ENCODE measurements at places on chromosomes 1 and 21.

DNA sequence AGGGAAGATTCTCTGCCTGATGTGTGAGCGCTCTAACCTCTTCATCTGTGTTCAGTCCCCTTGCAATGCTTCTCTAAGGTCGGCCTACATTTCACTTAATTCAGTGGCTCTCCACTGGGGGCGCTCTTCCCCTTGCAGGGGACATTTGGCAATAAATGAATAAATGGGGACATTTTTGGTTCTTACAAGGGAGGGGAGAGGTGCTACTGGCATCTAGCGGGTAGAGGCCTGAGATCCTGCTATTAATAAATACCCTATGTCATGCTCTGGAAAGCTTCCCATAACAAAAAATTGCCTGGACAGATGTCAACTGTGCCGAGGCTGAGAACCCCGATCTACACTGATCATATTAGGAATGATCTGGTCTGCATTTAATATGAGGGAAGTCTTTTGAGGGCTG lies 25.9 kb upstream of the DNAJC11 start:
- H3K27ac ChIP-seq = no peak overlapping the region
- H3K36me3 ChIP-seq = no peaks in the 10 kb centered on the region
- no peaks in the 10 kb centered on the region for H3K27me3 ChIP-seq

DNA sequence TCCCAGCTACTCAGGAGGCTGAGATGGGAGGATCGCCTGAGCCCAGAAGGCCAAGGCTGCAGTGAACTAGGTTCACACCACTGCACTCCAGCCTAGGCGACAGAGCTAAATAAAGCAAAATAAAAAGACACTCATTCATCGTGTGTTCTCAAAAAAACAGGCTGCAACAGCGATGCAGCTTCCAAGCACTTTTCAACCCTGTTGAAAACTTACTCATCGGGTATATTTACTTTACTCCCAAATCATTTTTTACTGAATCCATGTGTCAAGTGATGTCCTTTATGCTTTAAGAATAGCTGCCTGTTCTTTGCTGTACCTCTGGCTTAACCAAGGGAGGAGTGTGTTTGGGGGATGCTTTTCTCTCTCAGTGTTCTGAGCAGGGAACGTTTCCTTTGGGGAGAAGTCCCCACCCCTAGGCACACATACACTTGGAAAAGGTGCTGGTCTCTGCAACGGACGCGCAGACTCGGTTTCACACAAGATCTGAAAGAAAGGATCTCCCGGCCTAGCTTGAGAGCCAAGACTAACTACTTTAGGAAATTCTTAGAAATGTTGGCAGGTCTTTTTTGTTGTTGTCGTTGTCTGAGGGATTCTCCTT lies 1.4 kb downstream of the MAP1LC3C start:
- H3K27ac ChIP-seq = no peak overlapping the region
- peaks cover 8% of the 10 kb centered on the region for H3K4me1 ChIP-seq
- DNase-seq = no peak
- no peaks in the 10 kb centered on the region for H3K27me3 ChIP-seq
- H3K4me3 ChIP-seq = no peak overlapping the region

GRCh38 chr1:67840449-67840848 lies 7.2 kb upstream of the GNG12 start:
- DNase-seq = no peak
- H3K27ac ChIP-seq = no peak overlapping the region
- no peaks in the 10 kb centered on the region for H3K27me3 ChIP-seq
- peaks cover 2% of the 10 kb centered on the region for H3K4me1 ChIP-seq
- H3K36me3 ChIP-seq = no peaks in the 10 kb centered on the region

DNA sequence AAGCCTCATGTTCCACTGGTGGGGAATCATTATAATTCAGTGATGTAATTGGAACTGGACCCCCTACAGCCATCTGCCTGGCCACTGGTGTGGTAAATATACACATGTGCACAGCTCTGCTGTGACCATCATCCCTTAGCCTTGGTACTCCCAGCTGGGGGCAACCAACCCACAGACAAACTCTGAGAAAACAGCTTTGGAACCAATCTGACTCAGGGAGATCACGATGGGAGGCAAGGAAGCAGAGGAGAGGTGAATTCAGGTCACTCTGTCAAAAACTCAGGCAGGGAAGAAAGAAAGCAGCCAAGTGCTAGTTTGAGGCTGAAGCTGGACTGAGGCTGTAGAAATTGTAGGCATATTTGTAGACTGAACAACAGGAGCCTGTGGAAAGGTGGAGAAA lies 197.8 kb upstream of the GALNT2 start:
- no peak for DNase-seq
- H3K4me1 ChIP-seq = no peaks in the 10 kb centered on the region
- no peaks in the 10 kb centered on the region for H3K36me3 ChIP-seq
- no peaks in the 10 kb centered on the region for H3K27me3 ChIP-seq
- no peak overlapping the region for H3K4me3 ChIP-seq
- H3K27ac ChIP-seq = no peak overlapping the region

DNA sequence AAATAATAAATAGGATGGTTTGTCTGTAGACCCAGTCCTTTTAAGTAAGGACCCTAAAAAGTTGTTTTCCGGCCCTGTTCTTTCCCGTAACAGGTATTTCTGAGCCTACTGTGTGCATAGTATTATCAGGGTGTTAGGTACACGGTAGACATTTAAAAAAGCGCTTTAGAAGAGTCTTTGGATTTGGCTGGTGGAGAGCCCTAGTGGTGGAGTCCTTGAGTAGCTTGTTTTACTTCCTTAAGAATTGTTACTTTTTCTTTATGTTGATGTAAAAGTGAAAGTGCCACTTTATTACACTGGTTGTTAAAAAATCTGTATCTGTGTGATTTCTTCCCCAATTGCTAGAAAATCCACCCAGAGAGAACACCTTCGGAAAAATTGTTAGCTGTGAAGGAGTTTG lies 36.8 kb downstream of the SMYD2 start:
- no peak for DNase-seq
- no peaks in the 10 kb centered on the region for H3K27me3 ChIP-seq
- H3K4me1 ChIP-seq = peaks cover 2% of the 10 kb centered on the region

DNA sequence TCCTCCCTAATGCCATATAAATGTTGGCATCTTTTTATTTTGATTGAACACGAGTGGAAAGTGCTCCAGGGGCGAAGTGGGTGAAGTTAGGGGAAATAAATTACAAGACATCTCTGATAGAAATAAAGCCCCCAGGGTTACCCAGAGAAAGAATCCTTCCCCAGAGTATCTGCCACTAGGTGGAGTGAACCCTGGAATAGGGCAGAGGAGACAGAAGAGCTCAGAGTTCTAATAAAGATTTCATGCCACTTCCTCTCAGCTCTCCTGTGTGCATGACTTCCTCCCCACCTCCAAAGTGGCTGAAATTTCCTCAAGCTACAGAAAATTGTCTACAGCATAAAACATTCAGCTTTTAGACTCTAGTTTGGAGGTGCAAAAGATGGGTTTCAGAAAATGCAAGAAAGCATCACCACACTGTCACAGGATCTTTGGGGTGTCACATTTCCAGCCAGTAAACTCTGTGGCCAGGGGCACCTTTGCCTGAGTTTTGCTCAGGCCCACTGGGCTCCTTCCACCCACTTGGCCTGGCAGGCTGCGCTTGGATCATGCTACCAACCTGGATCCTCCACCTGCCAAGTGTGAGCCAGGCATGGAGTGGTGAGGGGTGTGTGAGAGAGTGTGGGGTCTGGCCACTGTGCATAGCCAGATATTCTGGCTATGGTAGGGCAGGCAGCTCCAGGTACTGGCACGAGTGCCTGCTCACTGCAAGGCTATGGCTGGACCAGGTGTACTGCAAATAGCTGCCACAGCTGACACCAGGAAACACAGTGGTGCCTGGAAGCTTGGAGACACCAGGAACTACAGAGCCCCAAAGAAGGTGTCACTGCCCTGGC lies 208.8 kb upstream of the USP25 start:
- H3K27me3 ChIP-seq = no peaks in the 10 kb centered on the region
- no peak overlapping the region for H3K4me3 ChIP-seq
- H3K36me3 ChIP-seq = no peaks in the 10 kb centered on the region
- DNase-seq = no peak
- no peak overlapping the region for H3K27ac ChIP-seq

DNA sequence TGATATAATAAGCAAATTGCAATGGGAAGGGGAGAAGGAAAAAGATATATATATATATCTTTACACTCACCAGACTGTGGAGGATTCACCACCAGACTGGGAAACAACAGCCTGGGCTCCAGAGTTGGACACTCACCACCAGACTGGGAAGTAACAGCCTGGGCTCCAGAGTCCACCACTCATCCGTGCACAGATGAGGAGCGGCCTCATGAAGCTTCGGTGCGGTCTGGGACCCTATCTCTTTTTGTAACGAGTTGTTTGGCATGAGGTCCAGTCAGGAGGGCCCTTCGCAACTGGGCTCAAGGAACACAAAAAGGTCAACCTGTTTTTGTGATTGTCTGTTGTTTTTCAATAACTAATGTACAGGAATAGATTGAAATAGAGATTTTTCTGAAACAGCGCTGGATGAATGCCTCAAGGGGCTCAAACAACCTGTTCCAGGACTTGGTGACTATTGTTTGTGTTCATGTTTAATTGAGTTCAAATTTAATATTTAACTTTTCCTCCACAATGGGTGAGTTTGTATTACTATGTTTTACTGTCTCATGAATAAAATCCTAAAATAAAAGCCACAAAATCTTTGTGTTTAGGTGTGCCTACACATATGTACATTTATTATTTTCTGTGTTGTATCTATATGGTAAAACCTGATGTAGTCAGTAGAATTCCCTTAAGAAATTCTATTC lies 40.1 kb downstream of the S100A10 start:
- no peak overlapping the region for H3K27ac ChIP-seq
- H3K27me3 ChIP-seq = no peaks in the 10 kb centered on the region
- no peak overlapping the region for H3K4me3 ChIP-seq
- H3K4me1 ChIP-seq = no peaks in the 10 kb centered on the region
- H3K36me3 ChIP-seq = no peaks in the 10 kb centered on the region

GRCh38 chr1:201728731-201729130 lies 100.2 kb upstream of the IPO9 start:
- no peak overlapping the region for H3K27ac ChIP-seq
- H3K36me3 ChIP-seq = no peaks in the 10 kb centered on the region
- no peaks in the 10 kb centered on the region for H3K27me3 ChIP-seq
- H3K4me1 ChIP-seq = peaks cover 8% of the 10 kb centered on the region
- DNase-seq = no peak
- no peak overlapping the region for H3K4me3 ChIP-seq

DNA sequence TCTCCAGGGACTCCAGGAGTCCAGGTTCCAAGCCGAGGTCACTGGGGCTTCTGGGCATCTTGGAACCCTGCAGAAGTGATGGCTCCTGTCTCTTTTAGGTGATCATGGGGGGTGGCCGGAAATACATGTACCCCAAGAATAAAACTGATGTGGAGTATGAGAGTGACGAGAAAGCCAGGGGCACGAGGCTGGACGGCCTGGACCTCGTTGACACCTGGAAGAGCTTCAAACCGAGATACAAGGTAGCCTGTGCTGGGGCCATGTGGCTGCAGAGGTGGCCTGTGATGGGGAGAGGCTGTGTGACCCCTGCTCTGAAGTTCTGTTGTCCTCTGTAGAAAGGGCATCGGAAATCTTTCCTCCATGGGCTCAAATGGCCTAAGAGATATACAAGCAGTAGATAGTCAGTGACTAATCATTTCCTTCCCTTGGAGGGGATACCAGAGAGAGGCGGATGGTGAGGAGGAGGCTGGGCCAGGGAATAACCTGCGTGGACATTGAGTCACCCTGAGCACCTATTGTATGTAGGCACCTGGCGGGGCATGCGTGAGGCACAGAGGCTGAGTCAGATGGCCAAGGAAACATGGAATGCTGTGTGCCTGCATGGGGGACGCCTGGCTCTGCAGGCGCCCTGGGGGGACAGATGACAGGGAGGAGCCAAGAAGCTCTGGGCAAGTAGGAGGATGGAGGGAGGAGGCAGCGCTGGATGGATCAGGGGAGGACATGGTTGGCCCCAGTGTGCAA lies 59.0 kb downstream of the ALPL start:
- no peak overlapping the region for H3K27ac ChIP-seq
- DNase-seq = no peak
- no peaks in the 10 kb centered on the region for H3K27me3 ChIP-seq

DNA sequence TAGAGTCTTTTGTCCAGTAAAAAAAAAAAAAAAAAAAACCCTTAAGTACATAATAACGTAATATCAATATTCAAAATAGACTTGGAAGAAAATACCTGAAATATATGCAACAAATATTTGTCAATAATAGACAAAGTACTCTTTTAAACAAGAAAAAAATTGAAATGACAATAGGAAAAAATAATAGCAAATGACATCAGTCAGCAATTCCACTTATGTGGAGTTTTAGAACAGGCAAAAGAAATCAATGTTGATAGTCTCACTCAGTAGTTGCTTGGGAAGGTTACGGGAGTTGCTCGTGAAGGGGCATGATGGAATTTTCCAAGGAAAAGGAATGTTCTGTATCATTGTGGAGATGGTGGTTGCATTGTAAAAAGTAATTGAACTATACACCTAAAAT lies 16.9 kb downstream of the LYPLAL1 start:
- H3K27me3 ChIP-seq = no peaks in the 10 kb centered on the region
- no peaks in the 10 kb centered on the region for H3K4me1 ChIP-seq
- H3K4me3 ChIP-seq = no peak overlapping the region
- no peak for DNase-seq
- H3K27ac ChIP-seq = no peak overlapping the region

DNA sequence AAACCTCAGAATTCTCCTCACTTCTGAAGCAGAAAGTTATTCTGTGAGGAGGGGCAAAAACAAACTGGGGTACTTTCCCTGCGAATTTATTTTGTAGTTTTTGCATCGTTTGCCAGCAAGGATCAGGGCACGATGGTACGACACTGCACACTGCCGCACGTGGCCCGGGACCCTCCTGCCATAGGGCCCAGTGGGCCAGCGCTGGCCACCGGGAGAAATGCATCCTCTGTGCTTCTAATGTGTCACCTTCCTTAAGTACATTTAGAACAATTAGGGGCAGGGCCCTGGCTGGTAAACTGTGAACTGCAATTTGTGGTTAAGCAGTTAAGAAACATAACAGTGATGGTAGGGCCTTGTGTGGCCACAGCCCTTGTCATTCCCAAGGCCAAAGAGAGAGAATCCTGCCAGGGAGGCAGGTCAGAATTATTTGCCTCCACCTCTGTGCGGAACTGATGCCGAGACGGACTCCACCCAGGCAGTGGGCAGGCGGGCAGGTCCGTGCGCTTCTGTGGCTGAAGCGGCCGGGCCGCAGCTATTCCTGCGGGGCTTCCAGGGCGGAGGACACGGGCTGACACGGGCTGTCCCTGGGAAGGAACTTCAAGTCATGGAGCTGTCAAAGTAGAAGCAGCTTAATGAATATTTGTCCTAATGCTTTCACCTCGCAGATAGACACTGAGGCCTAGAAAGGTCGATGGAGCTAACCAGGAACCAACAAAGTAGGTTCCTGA lies 12.5 kb downstream of the GPR137B start:
- H3K27me3 ChIP-seq = no peaks in the 10 kb centered on the region
- no peaks in the 10 kb centered on the region for H3K36me3 ChIP-seq
- H3K4me3 ChIP-seq = no peak overlapping the region
- no peak overlapping the region for H3K27ac ChIP-seq

DNA sequence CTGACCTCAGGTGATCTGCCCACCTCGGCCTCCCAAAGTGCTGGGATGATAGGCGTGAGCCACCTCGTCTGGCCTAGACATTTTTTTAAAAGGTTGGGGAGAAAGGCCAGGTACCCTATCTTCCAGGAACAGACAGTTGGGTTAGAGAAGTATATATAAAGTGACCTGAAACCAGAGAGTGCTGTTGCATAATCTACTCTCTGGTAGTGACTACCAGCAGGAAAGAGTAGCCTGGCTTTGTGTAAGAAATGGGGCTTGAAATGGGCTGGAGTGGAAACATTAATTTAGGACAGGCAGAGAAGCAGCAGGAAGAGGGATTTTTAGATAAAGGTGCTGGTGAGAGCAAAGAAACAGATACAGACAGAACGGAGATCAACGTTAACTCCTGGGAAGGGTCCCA lies 125.8 kb upstream of the HOOK1 start:
- H3K36me3 ChIP-seq = no peaks in the 10 kb centered on the region
- H3K4me3 ChIP-seq = no peak overlapping the region
- no peaks in the 10 kb centered on the region for H3K27me3 ChIP-seq
- no peak overlapping the region for H3K27ac ChIP-seq
- peaks cover 11% of the 10 kb centered on the region for H3K4me1 ChIP-seq
- DNase-seq = no peak
